Neural crest cell (in vitro differentiated cells): ENCODE measurements at places on chromosomes 1 and 21. TPM values are rescaled to one million over a fixed set of nuclear protein-coding genes. Genes with fewer than 3 reads are reported as not detected.

- DNase-seq, result peak; percentile 39
These were observed 582 bp downstream of the SLC37A1 start for GRCh38 chr21:42513985-42514882.

GRCh38 chr1:162710345-162710744 is 78.1 kb downstream of the DDR2 start:
- no peak for DNase-seq

DNA sequence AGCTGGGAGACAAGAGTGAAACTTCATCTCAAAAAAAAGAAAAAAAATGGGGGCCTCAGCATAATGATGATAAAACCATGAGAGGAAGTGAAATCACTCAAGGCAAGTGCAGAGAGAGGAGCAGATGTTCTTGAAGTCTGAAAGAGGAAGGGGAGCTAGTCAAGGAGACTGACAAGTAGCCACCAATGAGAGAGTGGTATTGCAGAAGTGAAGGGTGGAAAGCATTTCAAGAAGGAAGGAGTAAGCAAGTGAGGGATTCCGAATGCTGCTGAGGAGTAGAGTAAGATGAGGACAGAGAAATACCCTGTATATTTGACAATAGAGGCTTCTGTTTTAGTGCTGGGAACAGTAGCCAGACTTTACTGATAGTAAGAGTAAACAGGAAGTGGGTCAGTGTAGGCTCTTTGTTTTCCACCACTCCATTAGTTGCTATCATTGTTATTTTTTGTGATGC is 2.9 kb downstream of the TATDN3 start:
- DNase-seq, result no peak

DNA sequence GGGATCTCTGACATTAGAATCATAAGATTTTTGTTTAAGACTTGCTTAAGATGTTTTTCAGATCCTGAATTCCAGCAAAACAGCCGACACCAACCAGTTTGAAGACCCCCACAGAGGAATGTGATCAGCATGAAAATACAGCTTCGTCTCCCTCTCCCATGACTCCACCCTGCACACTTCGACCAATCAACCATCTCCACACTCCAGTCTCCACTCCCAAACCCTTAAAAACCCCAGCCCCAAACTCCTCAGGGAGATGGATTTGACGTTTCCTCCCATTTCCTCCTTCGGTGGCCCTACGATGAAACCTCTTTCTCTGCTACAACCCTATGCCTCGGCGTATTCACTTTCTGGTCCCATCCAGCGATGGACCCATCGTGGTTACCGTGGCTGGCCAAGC is 30.1 kb upstream of the KIF26B start:
- no peak for DNase-seq

Gene HNRNPCL4
- total RNA-seq, result not detected in 2 replicates

Gene OR6N1
- not detected in 2 replicates for total RNA-seq

DNA sequence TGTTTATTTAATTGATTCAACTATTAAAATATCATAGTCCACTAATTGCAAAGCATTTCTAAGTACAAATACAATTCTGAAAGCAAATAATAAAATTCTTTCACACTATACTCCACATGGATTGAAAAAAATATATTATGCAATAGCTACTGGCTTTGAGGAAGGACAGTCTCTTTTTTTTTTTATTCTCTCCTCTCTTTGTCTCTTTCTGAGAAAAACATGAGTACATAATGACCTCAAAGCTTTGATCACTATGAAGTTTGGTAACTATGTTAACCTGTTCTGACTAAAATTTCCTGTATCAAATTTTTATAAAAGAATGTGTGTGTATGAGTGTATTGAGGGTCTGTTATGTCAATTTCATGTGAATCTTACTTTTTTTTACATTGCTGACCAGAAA is 96.2 kb downstream of the RGS2 start:
- no peak for DNase-seq

Gene ALPL
- total RNA-seq, result 16.7 TPM in 2 replicates

DNA sequence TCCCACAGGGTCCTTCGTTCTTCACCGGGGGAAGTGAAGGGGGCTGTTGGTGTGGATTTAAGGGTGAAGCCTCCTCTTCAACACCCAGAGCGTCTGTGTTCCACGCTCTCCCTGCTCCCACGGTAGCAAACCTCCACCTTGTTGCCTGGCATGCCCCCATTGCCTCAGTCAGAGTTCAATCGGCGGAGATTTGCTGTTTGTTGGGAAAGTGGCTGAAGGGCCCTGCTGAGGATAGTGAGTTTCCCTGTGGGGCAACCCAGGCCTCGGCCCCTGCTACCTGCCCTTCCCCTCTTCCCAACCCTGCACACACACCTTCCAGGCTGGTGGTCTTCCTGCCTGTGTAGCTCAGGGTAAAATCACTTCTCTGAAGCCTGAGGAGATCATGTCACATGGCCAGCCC is 60.5 kb downstream of the TOR1AIP2 start:
- no peak for DNase-seq

- no peak for DNase-seq
These were observed 20.4 kb downstream of the SSX2IP start for GRCh38 chr1:84669831-84670230.

Gene DEPDC1
- 30.3 and 31.6 TPM in 2 replicates for total RNA-seq

- DNase-seq, result no peak
These were observed 84.1 kb upstream of the VANGL1 start for GRCh38 chr1:115557715-115558114.

Gene F3
- total RNA-seq, result 4.4 and 4.6 TPM in 2 replicates
